ENCODE measurements at places on chromosomes 5 and 9.

DNA sequence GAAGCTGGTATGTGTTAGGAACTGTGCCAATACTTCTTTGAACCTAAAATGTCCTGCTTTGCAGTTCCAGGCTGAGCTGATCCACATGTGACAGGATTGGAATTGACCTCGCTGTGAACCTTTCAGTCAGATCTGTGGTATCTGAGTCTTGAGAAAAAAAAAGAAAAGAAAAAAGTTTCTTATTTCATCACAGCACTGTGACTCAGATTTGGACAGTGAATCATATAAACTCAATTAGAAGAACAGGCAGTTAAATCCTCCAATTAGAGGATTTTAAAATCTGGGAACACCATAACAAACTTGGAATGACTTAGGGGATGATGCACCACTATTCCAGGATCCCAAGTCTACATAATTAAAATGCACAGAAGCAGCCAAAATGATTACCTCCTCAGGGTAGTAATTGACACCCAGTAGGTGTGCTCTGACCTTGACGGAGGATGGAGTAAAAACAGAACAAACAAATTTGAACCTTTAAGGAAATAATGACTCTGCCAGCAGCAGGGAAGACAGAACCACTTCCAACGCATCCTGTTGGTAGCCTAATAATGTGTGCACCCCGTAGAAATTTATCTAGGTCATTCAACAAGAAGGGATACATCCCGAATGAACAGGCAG is 57.8 kb upstream of the RAI14 start:
- no peak for DNase-seq

DNA sequence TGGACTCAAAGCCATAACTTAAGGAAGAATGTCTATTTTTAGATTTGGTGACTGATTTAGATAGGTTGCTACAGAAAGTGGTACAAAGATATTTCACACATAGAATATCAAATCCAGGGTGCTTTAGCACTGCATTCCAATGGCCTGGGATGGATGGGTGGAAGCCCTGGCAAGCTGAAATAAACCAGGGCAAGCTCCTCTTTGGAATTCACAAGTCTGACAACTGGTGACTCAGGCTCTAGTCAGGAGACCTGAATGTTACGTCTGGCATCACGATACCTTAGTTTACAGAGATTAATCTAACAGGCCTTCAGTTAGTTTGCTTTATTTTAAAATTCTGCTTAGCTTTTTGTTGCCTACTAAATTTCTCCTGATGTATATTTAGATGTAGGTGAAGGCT is 144.0 kb downstream of the TMC1 start:
- no peak for DNase-seq

- no peak for DNase-seq
Measured at GRCh38 chr5:33465120-33465519, 24.4 kb downstream of the TARS1 start.

DNA sequence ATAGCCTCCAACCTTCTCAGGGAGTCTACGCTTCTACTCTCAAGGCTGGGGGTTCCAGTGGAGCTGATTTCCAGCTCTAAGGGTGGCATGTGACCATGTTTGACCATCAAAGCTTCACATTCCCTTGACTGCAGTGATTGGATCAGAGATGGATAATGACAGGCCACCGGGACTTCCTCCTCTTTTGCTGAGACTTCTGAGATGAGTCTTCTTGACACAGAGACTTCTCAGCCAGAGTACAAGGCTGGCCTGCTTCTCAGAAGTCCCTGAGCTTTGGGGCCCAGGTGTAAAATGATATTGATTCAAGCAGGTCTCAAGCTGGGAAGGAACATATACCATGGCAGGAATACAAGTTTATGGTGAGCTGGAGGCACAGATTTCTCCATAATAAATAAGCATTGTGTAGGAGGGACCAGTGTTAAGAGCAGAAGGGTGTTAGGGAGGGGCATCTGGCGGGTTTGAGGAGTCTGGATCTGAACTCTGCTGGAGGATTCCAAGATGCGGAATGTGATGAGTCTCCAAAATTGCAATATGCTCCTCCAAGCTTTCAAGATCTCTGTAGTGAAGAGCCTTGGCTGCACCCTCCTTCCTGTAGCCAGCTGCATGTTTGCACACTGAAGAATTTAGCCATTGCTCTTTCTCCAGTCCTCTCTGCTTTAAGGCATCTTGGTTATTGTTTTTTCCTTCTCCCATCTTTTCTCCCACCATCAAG is 41.7 kb upstream of the HSD17B4 start:
- DNase-seq, result no peak

DNA sequence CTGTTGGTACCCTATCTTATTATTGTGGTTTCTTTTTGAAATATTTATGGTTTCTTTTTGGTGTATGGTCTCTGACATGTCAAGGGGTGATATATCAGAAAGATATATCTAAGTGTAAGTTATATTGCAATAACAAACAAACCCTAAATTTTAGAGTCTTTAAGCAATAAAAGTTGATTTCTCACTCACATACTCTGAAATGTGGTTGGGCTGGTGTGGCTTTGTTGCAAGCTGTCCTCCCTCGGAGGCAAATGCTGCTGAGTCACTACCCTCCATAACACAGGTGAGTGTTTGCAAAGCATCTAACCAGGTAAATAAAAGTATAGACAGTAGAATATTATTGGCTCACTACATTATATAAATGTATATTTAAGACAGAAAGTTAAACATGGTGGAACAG is 253.2 kb downstream of the CDH18 start:
- no peak for DNase-seq
